ENCODE measurements at places on chromosomes 3 and 15. TPM values are rescaled to one million over a fixed set of nuclear protein-coding genes. Genes with fewer than 3 reads are reported as not detected.

DNA sequence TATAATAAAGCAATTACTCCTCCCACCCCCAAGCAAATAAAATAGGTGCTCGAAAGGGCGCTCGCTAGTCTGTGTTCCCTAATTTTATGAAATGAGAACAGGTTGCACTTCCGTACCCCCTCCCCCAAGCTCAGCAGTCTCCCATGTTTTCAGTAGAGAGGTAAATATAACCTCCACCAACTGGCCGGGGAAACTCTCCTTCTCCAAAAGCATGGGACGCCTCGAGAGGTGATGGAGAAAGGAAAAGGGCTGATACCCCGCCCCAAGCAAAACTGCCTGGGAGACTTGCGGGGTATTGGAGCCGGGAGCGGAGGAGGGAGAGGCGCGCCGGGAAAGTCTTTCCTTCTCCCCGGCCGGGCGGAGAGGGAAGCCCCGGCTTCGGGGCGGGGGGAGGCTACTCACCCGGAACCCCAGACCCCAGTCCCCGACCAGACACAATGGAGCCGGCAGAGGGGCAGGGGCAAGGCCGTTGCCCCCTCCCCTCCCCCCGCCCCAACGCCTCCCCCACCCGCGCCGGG, 605 bp downstream of the DCUN1D1 start:
- peak overlapping the region; percentile 83 for H3K27ac ChIP-seq
- H3K4me3 ChIP-seq, result peak overlapping the region; percentile 93
- no peak for DNase-seq
- H3K4me1 ChIP-seq, result peaks cover 19% of the 10 kb centered on the region

- no peak for DNase-seq
- H3K4me1 ChIP-seq, result no peaks in the 10 kb centered on the region
- H3K4me3 ChIP-seq, result no peak overlapping the region
- H3K27ac ChIP-seq, result no peak overlapping the region
Measured at GRCh38 chr15:85109333-85109732, 127.7 kb downstream of the PDE8A start.

- no peaks in the 10 kb centered on the region for H3K27me3 ChIP-seq
- H3K4me3 ChIP-seq, result no peak overlapping the region
- no peak overlapping the region for H3K27ac ChIP-seq
- H3K4me1 ChIP-seq, result no peaks in the 10 kb centered on the region
Measured at GRCh38 chr3:134568790-134569189, 82.0 kb downstream of the KY start.

DNA sequence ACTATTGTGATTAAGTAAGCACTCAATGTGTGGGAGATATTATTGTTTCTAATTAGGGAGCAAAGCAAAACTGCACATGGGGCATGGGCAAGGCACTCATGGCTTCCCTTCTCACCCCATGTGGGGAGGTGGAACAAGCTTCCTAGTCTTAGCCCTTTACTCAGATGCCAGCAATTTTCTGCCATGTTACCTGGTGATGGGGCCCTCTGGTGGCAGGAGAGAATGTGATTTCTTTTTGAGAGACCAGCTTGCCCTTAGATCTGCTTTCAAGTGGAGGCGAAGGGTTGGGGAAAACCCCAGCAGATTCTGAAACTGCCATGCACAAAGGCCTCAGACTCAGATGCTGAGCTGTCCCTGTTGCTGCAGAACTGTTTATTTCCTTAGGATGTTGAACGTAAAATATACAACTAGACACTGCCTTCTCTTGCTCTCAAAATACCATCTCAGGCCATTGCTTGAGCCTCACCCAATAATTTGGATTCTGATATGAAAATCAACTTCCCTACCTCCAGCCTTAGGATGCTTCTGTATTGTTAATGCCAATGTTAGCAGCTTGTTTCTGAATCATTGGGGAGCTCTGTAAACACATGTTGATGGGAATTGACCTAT, 130.2 kb upstream of the TPRG1 start:
- H3K4me3 ChIP-seq, result no peak overlapping the region
- no peak overlapping the region for H3K27ac ChIP-seq
- H3K4me1 ChIP-seq, result no peaks in the 10 kb centered on the region
- no peaks in the 10 kb centered on the region for H3K27me3 ChIP-seq

DNA sequence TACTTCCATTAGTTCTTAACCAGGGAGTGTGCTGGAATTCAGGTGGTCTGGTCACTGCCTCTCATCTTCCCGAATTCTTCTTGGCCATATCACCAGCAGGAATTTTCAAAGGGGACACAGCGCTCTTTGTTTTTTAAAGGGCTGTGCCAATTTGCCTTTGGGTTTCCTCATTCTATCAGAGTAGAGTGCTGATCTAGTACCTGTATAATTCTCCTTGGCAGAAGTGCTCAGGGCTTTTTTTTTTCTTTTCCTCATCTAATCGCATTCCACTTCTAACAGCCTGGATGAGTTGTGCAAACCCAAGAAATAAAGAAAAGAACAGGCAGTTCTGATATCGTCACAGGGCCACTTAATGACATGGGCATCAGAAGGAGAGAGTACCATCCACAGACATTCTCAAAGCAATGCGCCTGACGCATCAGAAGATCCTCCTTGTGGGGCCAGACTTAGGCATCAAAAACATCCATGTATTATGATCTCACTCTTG, 121.0 kb downstream of the ASB7 start:
- no peaks in the 10 kb centered on the region for H3K27me3 ChIP-seq
- no peak overlapping the region for H3K4me3 ChIP-seq
- peaks cover 51% of the 10 kb centered on the region for H3K4me1 ChIP-seq

Gene ZIC4
- 8.6 TPM for total RNA-seq

Gene ACKR2
- 0.19 TPM for total RNA-seq

All from osteocyte (in vitro differentiated cells).